ENCODE measurements at places on chromosomes 1 and 21.

DNA sequence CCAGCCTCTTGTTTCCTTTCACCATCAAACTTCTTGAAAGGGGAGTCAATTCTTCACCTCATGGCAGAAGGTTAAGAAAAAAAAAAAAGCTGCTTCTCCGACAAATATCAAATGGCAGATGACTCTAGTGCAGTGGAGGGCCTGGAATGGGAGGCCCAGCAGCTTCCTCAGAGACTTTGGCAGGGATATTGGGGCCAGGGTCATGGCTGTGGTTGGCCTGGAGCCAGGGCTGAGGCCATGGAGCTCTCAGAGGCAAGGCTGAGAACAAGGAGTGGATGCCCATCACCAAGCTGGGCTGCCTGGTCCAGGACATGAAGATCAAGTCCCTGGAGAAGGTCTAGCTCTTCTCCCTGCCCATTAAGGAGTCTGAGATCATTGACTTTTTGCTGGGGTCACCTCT is 18.7 kb downstream of the MTF1 start:
- DNase-seq = no peak

DNA sequence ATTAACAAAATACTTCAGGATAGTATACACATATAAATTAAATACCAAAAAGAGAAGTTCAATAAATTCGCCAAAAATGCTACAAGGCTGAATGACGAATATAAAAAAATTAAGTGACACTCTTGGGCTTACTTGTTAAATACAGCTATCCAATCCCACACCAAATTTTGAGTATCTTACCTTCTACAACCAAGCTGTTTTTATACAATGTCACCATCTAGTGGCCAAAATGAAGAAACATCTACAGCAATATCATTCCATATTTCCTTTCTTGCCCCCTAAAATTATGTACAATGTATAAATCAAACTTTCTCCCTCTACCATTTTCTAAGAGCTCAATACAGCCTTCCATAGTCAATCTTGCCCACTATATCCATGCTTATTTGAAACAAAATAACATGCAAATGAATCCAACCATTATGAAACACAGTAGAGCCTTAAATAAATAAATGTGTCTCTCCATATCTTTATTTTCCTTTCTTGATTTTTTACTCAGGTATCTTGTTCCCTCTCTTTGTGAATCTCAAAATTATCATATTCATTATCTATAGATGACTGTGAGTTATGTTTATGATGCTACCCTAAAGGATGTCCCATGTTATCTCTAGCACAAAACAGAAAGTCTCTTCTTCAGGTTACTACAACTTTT is 86.3 kb downstream of the ACBD6 start:
- DNase-seq = peak; percentile 44

DNA sequence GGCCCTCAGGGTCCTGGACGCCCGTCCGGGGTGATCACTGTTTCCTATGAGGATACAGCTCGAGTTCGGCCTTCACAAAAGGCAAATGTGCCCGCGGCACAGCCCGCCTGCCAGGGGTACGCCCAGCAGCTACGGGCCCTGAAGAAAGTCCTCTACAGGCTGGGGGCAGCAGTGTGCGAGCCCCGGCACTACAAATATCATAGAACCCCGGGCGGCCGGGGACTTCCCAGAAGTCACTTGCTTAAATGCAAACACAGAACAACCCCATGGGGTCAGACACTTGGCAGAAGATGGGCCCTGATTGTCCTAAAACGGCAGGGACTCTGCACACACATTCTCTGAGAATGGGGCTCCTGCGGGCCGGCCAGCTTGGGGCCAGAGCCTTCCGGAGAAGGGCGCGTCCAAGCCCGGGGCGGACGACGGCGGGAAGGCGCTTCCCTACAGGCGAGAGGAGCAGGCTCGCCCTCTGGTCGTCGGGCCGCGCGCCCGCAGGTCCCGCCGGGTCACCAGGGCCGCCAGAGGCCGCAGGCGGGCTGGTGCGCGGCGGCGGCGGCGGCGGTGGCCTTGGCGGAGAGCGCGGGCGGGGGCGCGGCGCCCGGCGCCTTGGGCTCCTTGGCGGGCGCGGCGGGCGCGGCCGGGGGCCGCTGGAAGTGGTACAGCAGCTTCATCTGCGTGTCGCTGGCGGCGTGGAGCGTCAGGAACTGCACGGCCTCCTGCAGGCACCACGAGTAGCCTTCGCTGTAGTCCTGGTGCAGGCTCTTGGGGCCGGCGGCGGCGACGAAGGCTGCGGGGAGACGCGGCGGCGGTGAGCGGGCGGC is 888 bp downstream of the HES5 start:
- DNase-seq = no peak

GRCh38 chr1:216331211-216331610 is 92.0 kb downstream of the USH2A start:
- no peak for DNase-seq

- no peak for DNase-seq
Observed at GRCh38 chr1:30404341-30404740, 319.0 kb downstream of the MATN1 start.

DNA sequence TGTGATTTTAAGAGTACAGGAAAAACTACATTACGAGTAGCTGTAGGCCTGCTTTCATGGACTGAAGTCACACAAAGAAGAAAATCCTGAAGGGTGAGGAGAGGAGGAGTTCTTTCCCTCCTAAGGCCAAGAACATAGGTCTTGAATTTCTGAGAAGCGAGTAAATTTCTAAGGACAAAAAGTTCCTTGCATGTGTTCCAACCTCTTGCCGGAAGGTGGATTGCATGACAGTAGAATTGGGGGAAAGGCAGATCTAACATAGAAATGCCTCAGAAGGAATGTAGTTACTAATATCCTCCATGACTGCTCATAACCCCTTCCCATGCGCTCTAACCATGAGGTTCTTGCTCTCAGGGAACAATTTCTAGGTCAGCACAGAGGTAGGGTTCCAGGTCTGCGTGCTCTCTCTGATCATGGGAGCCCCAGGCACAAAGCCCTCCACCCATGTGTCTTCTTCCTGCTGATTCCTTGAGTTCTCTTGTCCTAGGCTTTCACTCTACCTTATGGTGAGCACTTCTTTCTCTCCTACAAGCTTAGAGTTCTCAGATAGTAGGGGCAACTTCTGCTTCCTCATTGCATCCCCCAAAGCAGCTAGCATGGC is 13.7 kb downstream of the CD2 start:
- no peak for DNase-seq
